ENCODE measurements at places on chromosomes 13 and 19.

DNA sequence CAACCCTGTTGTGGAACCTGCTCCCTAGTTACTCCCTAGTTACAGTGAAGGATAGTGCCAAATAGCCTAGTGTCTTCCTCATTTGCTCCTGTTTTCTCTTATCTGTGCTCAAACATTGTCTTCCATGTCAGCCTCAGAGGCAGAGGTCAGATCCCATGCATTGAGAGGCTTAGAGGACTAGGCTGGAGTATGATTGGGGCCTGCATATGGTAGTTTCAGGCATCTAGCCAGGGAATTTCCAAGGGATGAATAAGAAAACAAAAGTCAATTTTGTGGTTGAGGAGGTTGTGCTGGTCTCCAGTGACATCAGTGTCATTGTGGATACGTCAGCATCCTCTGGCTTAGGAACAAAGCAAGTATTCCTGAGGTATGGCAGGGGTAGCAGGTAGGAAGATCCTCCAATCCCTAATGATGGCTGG, 9.4 kb downstream of the ZNF546 start:
- DNase-seq, result peak; percentile 15

DNA sequence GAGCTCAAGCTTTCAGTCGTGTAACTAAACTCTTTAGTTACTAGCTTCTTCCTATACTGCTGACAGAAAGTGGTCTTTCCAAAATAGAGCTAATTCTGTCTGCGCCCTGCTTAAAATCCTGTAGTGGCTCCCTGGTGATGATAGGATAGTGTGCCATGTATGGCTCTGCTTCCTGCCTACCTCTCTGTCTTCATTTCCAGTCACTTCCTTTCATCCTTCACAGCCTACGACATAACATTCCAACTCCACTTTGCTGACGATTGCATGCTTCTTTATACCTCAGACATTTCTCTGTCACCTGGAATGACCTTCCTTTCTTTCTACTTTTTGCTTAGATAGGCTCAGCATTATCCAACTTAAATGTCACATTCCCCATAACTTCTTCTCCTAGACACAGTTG, 190.8 kb downstream of the MAB21L1 start:
- no peak for DNase-seq

GRCh38 chr19:55959996-55960675, 12.5 kb downstream of the NLRP8 start:
- DNase-seq, result no peak

DNA sequence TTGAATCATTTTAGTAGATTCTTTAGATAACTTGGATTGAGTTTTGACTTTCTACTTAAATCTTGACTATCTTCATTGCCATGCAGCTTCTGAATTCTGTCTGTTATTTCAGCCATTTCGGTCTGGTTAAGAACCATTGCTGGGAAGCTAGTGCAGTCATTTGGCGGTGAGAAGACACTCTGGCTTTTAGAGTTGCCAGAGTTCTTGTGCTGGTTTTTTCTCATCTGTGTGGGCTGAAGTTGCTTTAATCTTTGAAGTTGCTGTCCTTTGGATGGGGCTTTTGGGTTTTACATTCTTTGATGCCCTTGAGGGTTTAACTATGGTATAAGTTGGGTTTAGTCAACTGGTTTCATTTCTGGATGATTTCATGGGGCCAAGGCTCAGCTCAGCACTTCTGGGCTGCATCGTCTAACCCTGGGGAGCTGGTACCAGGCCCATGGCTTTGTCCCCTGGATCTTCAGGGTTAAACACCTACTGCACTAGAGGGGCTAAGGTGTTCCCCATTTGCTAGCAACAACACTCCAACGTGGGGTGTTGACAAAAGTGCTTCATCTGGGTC, 10.0 kb upstream of the IGFL2 start:
- no peak for DNase-seq

GRCh38 chr19:8938576-8938975, 71.6 kb downstream of the MUC16 start:
- no peak for DNase-seq

DNA sequence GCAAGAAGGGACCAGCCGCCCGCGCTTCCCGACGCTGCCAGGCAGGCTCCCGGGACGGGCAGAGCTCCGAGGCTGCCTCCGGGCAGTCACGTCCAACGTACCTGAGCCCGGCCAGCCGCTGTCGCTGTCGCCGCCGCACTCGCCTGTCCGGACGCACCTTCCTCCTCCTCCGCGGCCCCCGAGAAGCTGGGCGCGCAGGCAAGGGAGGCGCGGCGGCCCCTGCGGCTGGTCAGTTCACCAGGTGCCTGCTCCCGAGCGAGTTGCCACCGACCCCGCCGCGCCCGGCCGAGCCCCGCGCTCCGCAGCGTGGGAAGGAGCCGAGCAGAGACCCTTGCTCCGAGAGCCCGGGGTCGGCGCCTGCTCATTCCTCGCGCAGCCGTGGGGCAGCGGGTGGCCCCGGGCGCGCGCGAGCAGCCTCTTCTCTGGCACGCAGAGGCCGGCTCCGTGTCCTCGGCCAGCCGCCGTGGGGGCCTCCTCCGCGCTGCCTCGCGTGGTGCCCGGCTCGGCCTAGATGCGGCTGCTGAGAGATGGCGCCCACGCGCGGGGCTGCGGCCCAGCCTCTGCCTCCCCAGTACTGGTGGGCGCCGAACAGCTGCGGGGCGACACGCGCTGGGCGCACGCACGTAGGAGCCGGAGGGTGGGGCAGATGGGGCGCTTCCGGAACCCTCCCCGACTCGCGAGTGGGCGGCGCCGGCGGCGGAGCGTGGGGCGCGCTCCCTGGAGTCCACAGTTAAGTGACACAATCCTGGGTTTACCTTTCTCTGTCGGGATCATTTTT, 419.4 kb downstream of the UQCRFS1 start:
- no peak for DNase-seq

Data from hematopoietic multipotent progenitor cell treated with erythropoietin and hydrocortisone succinate and interleukin-3 and kit ligand, for 4 days (in vitro differentiated cells).